ENCODE measurements at places on chromosomes 2 and 18.

- no peak for DNase-seq
Observed at GRCh38 chr18:21242780-21243401, 859 bp downstream of the GREB1L start.

DNA sequence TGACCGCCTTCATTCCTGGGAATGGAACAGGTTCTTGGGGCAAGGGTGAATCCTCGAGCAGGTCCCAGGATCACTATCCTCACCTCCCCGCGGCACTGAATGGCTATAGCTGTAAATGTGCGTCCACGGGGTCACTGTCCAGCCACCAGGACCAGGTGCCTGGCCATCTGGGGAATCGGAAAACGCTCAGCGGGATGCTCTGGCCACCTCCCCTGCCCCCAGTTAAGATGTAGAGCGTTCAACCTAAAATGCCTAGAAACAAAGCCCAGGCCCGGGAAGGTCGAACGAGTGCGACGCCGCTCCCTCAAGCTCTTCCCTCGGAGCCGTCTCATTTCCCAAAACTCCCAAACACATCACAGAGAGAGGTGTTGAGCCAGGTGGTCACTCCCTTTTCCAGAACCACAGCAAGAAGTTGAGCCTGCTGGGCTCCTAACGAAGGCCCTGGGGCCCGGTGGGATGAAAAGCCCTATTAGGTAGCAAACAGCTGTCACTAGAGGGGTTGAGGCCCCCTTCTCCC lies 795 bp upstream of the CAPN10 start:
- DNase-seq: no peak

- no peak for DNase-seq
Observed at GRCh38 chr2:63661076-63661475, 72.3 kb downstream of the MDH1 start.

- no peak for DNase-seq
Observed at GRCh38 chr2:134275058-134275862, 21.4 kb downstream of the MGAT5 start.

- no peak for DNase-seq
Observed at GRCh38 chr2:212001325-212001724, 537.3 kb downstream of the ERBB4 start.

DNA sequence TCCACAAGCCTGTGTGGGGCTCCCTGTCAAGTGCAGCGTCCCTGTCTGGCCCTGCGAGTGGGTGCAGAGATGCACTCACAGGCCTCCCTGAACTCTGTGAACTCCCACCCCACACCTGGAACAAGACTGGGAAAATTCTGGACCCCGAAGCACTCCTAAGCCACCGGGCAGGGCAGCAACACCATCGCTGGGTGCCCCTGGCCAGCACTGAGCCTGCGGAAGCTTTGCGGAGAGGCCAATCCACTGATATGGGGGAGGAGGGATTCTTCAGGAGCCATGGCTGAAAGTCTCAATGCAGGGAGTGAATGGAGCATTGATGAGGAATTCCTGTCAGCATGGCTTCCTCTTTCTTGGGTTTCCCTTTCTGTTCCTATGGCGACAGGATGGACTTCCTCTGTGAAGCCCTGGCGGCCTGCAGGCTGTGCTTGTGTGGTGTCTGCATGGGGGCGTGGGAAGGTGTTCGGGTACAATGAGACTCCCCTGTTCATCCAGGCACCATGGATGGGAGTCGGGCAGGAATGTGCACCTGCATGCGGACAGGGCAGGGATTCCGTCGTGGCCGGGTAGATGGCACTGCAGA lies 15.1 kb downstream of the TRIB2 start:
- no peak for DNase-seq

GRCh38 chr2:201996006-201996405 lies 37.6 kb upstream of the FZD7 start:
- DNase-seq: no peak

- no peak for DNase-seq
Observed at GRCh38 chr2:10915731-10916276, 4.1 kb downstream of the KCNF1 start.

- DNase-seq: no peak
Observed at GRCh38 chr2:126656431-126657147, 631 bp downstream of the GYPC start.

- DNase-seq: no peak
Observed at GRCh38 chr2:133489146-133489545, 79.1 kb downstream of the NCKAP5 start.

DNA sequence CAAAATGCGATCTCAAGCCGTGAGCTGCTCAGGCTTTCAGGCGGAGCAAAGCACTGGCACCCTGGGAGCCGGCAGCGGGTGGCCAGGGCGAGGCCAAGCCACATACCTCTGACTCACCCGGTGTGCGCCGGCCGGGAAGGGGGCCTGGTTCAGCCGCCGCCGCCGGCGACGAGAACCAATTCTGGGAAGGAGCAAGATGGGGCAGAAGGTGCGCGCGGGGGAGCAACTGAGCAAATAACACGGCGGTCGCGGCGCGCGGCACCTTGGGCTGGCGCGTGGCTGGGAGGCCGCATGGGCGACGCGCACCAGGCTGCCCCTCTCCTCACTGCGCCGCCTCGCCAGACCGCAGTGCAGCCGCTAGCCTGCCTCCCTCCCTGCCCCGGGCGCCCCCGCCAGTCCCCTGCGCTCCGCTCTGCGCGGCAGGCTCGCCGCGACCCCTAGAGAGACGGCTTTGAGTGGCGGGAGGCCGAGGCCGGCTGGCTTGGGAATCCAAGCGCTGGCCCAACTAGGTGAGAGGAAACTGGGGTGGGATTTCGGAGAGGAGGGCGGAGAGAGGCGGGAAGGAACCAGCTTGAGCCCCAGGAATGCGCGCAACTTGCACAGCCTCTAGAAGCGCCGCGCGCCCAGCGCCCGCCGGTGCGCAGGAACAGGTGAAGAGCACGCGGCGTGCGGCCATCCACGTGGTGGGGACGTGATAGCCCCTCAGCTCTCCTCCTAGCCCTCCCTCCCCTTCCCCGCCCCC lies 3.2 kb downstream of the NRP2 start:
- DNase-seq: no peak

DNA sequence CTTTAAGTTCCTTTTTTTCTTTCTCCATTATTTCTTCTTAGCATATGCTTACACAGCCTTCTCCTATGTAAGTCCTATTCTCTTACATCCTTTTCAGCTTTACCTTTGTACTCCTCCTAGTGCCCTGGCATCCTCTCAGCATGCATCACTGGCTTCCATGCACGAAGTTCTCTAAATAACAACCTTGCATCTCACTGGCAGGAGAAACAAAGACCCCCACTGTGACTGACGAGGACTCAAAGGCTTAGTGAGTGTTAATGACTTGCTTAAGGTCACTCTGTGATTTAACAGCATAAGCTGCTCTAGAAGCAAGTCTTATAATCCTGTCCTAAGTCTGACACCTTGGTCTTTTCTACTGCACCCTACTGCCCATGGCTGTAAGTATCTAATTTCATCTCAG lies 1236.0 kb upstream of the CELF4 start:
- DNase-seq: no peak

GRCh38 chr2:240277807-240278522 lies 137.5 kb upstream of the OTOS start:
- DNase-seq: no peak

GRCh38 chr2:212940816-212941215 lies 210.6 kb downstream of the IKZF2 start:
- DNase-seq: no peak

GRCh38 chr18:42338683-42339082 lies 383.6 kb downstream of the PIK3C3 start:
- no peak for DNase-seq

GRCh38 chr2:218852911-218853667 lies 6.5 kb upstream of the WNT6 start:
- peak; percentile 54 for DNase-seq

DNA sequence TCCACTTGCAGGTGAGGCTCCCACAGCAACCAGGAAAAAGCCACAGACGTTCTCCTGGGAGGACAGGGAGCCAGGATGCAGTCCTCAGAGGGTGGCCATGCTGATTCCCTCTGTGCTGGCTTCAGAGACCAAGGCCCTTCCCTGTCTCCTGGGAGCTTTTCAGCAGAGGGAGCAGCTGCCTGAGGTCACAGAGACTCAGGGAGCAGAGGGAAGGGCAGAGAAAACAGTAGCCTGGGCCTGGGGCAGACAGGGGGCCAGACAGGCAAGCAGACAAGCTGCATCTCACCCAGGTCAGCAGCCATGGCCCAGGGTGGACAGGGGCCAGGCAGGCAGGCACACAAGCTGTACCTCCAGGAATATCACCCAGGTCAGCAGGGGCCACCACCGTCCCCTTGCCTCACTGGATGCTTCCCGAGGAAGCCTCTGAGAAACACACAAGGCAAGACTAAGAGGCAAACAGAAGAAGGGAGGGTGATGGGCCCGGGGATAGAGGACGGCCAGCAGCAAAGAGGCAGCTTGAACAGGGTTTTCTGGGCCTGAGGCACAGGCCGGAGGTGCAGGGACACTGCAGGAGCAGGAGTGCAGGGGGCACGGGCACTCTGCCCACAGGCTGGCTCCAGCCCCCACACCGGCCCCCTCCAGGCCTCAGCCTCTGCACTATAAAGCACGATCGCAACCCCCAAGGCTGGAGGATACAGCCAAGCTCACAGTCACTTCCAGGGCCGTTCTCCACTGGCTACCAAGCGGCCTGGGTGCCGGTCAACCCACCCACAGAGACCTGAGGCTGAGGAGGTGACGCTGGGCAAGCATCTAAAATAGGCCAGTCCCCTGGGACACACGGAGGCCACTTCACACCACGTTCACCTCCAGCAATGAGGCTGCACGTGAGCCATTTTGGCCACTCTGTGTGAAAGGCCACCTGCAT lies 6.1 kb downstream of the SLC66A2 start:
- no peak for DNase-seq

DNA sequence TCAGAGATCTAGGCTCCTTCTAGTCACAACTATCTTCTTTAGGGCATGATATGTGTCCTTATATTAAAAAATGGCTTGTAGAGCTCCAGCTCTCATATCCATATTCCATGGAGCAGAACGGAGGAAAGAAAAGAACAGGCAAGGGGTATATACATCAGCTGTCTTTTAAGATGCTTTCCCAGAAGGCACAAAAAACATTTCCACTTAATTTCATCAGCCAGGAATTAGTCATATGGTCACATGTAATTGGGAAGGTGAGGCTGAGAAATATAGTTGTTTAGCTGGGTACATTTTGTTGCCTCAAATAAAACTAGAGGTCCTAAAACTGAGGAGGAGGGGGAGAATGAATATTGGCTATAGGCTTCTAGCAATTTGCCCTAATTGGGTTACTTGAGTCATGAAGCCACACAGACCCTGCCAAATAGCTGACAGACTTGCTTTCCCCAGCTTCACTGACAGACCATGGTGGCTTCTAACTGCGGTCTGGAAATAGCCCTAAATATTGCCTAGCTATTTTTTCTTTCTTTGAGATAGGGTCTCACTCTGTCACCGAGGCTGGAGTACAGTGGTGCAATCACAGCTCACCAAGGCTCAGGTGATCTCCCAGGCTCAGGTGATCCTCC lies 20.0 kb downstream of the MAIP1 start:
- no peak for DNase-seq

- no peak for DNase-seq
Observed at GRCh38 chr18:65751155-65752085, 608 bp downstream of the CDH7 start.

- DNase-seq: no peak
Observed at GRCh38 chr2:8431446-8432125, 250.3 kb upstream of the ID2 start.

GRCh38 chr18:58668211-58668610 lies 3.1 kb upstream of the MALT1 start:
- no peak for DNase-seq

GRCh38 chr2:9961013-9961412 lies 9.5 kb downstream of the GRHL1 start:
- DNase-seq: no peak

GRCh38 chr2:20440001-20440560 lies 6.8 kb upstream of the RHOB start:
- DNase-seq: no peak

DNA sequence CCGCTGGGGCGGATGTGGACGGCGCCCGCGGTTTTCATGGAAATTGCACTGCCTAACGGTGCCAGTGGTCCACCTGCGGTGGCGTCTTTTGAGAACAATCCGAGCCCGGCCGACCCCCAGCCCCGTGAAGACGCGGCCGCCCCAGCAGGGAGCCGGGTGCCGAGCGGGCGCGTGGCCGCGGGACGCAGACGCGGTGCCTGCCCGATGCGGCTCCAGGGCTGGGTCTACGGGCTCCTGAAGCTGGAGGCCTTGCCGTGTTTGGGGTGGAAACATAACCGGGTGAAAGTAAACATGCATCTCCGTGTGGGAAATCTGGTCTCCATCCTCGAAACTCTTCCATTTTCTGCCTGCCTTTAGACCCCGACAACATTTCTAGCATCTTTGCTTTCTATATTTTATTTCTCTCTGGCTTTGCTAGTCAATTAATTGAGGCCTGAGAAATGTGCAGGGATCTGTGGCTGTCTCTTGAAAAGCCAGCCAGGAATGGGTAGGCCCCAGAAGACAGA lies 572 bp downstream of the INPP4A start:
- DNase-seq: no peak

- DNase-seq: no peak
Observed at GRCh38 chr2:174916270-174916930, 88.8 kb downstream of the CHN1 start.

GRCh38 chr2:204791230-204791629 lies 246.0 kb downstream of the PARD3B start:
- DNase-seq: no peak

- DNase-seq: no peak
Observed at GRCh38 chr18:2653467-2653866, 2.1 kb upstream of the SMCHD1 start.

DNA sequence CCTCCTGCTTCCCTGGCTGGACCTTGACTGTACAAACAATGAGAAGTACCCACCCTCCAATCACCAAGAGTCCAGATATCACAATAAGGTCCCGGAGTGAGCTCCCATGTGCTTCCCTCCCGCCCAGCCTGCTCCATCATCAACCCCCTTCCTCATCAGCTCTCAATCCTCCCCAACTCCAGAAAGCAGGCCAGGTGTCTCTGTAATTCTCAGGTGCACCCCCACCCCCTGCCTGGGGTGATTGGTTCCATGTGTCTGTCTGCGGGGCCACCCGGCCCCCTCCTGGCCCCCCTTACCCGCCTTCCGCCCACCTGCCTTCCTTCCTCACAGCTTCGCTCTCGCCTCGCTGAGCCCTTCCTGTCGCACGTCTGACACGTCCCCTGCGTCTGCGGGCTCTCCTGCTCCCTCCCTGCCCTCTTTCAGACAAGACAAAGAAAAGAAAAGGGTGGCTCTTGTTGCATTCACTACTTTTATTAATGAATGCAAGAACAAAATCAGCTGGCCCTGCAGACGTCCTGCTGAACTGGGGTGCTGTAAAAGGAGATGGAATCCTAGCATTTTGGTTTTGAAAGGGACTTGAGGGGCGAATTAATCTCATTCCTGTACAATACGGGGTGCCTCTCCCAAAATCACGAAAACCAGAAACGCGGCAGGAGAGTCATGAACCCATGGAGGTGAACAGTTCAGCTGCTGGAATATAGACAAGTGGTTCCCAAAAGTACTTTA lies 26.5 kb upstream of the IGFBP2 start:
- DNase-seq: no peak

GRCh38 chr2:168404764-168405163 lies 51.3 kb upstream of the CERS6 start:
- DNase-seq: no peak

- no peak for DNase-seq
Observed at GRCh38 chr2:182245963-182246362, 180.9 kb downstream of the PDE1A start.

Data from activated naive CD4-positive, alpha-beta T cell (primary cell).